Chondrocyte (in vitro differentiated cells): ENCODE measurements at places on chromosomes 4 and X. TPM values are rescaled to one million over a fixed set of nuclear protein-coding genes. Genes with fewer than 3 reads are reported as not detected.
A peak's percentile ranks its signal among the peaks of the same experiment; 100 is the strongest.

DNA sequence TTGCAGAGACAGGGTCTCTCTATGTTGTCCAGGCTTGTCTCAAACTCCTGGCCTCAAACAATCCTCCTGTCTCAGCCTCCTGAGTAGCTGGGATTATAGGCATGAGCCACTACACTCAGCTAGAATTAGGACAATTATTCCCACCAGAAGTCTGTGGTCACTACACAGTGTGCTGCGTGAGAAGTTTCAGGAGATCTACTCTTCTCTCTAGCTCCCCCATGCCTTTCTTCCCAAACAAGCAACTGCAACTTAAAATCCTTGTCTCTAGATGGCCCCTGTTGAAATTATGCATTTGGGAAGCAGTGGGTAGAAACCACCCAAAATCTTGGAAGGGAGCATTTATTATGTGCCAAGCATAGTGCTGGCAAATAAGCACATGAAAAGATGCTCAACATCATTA lies 21.1 kb upstream of the MAP7D3 start:
- no peak for DNase-seq

DNA sequence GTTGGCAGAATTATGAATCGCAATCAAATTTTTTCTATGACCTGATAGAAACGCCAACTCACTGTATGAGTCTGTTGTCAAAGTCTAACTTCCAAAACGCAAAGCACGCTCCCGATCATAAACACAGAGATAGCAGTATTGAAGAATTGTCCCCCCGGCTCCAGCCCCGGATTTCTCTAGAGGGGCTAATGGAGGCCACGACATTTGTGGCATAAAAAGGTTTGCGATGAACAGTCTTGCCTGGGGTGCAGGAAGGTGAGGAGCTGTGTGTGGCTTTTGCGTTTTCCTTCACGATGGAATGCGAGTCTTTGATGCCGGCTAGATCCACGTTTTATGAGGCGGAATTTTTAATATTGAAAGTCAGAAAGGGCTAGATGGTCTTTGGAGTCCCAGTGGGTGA lies 183.0 kb downstream of the CRLF2 start:
- no peak for DNase-seq

GRCh38 chr4:5890063-5890727 lies 2.7 kb downstream of the CRMP1 start:
- DNase-seq: no peak

- DNase-seq: no peak
Measured at GRCh38 chr4:52099860-52100461, 48.9 kb downstream of the SPATA18 start.

GRCh38 chrX:120753413-120754251 lies 122.0 kb downstream of the CT47B1 start:
- DNase-seq: no peak

- DNase-seq: no peak
Measured at GRCh38 chr4:172650758-172651530, 517.7 kb upstream of the GALNT7 start.

DNA sequence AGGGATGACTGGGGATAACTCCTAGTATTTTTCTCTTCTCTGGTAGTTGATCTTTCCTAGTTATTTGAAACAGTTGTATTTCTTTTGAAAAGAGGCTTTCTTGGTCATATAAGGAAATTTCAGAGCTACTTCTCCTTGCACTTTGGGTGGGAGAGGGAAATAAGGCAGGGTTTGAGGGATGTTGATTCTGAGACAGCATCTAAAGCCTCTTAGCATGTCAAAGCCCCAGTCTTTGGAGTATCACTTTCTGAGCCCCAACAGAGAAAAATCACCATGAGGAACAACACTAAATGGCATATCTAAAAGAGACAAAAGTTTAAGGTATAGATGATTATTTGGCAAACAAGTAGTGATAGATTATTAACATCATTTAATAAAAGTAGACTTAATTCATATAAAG lies 688.1 kb downstream of the TRAM1L1 start:
- no peak for DNase-seq

DNA sequence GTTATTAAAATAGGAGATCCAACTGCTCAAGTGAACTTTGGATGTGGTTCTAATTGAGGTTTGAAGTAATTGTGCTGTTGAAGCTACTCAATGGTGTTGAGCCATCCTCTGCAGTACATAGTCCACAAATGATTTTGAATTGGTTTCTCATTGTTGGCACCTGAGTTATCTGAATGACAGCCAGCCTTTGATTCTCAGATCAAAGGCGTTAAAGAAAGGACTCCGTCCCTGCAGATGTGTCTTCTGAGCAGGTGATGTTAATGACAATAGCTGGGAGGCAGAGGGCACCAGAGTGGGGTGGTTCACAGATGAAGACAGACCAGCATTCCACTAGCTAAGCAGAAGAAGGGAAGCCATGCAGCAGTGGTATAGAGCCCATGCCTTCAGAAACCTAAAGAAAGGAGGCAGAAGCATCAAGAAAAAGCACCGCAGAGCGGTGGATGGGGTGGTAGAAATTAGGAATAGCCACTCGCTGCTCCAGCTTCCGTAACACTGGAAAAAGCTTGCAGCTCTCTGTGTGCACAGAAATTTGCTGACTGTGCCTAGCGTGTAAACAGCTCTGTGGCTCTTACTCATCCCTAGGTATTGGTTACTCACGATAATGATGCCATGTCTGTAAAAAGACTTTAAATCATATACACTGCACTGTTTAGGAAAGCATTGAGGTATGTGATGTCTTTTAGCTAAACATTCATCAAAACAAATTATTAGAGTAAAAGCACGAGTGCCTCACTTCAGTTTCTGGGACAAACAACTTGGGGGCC lies 79.2 kb upstream of the CLCN4 start:
- no peak for DNase-seq

GRCh38 chr4:118265312-118266144 lies 87.3 kb downstream of the PRSS12 start:
- DNase-seq: no peak

- DNase-seq: no peak
Measured at GRCh38 chr4:75848891-75849290, 53.4 kb downstream of the PPEF2 start.

DNA sequence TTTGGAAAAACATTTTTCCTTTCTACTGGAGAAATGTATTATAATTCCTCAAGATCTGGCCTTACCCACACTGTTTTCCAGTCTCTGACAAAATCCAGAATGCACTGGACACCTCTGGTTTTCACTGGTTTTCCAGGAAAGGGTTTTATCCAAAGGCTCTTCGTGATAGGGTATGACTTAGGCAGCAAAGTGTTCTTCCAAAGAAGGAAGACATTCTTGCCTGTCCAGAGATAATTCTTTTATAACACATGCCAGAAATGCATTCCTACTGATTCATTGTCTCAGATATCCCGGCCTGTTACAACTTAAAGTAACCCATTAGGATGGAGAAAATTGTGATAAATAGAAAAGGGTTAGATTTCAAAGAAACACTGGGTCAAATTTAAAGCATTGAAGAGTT lies 2343.1 kb downstream of the PCDH7 start:
- no peak for DNase-seq

DNA sequence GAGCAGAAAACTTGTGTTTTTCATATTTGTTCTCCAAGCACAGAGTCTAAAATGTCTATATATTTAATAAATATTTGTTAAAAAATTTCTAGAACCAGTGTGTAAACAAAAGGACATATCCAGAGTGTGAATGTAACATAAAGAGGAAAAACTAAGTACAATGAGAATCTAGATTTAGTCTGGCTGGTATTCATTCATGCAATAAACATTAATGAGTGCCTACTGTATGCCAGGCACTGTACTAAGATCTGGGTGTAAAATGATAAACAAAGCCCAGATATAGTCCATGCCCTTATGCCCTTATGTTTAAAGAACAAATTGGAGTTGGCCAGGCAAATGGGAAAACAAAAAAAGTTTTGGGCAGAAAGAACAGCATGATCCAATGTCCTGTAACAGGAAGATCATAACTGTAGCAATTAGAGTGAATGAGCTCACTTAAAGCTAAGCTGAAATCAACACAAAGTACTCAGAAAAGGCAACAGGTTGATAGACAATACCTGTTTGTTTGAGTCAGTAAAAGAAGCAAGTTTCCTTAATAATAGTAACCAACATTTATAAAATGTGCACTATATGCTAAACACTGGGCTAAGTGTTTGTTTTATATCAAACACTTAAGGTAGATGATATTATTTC lies 1.3 kb upstream of the TMLHE start:
- no peak for DNase-seq

GRCh38 chrX:103187953-103188475 lies 26.9 kb upstream of the BEX4 start:
- DNase-seq: no peak

DNA sequence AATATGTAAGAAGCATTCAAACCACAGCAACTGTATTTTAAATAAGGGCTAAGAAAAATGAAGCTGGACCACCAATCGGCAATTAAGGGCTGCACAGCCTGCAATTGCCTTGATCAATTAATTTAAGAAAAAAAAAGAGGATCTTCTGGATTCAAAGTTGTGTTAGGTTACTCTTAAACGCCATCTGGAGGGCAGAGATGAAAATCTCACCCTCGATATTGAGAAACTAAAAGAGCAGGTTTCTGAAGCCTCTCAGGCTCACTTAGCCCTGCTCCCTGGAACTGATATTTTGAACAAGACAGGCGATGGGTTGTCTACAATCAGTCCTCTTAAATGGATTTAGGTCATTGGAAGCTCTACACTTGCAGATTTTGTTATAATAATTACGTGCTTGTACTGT lies 579.4 kb downstream of the GRXCR1 start:
- DNase-seq: no peak

- no peak for DNase-seq
Measured at GRCh38 chrX:14618177-14618965, 89.0 kb downstream of the GLRA2 start.

DNA sequence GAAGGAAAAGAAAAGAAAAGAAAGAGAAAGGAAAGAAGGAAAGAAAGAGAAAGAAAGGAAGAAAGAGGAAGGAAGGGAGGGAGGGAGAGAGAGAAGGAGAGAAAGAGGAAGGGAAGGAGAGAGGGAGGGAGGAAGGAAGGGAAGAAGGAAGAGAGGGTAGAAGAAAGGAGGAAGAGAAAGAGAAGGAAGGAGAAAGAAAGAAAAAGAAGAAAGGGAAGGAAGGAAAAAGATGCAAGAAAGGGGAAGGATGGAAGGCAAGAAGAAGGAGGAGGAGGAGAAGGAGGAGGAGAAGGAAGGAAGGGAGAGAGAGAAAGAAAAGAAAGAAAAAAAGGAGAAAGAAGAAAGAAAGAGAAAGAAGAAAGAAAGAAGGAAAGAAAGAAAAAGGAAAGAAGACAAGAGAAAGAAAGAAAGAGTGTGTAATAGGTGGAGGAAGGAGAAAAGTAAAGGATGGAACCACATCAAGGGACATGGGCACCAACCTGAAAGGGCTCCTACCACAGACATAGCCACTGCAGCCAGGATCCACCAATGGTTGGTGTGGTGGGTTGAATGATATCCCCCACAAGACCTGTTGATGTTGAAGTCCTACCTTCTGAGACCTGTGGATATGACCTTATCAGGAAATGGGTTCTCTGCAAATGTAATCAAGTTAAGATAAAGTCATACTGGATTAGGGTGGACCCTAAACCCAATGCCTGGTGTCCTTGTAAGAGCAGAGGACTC lies 80.2 kb downstream of the RELL1 start:
- DNase-seq: no peak

DNA sequence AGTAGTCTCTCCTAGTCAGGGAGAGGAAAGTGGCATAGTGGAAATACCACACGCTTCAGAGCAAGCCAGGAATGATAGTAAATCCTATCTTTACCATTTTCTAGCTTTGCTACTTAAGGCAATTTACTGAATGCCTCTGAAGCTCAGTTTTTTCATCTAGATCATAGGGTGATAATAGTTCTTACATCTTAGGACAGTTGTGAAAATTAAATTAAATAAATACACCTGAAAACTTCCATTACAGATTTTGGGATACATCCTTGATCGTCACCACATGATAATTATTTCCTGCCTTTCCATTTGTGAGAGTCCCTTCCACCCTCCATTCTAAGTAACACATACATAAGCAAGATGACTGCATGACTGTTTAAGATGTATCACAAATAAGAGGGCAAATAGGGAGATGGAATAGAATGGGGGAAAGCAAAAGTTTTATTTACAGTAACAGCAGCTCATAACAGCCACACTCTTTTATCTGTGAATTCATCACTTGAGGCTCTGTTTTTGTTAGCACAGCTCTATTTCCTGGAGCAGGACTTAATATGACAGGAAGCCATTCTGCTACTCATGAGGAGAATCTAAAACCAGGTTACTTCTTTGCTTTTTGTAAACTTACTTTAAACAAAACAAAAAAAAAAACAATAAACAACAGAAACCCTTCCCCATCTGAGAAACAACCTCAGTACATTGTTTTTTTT lies 13.4 kb downstream of the P2RY10 start:
- DNase-seq: no peak

GRCh38 chrX:31243804-31244203 lies 172.0 kb upstream of the FTHL17 start:
- DNase-seq: no peak

GRCh38 chr4:4792466-4792865 lies 67.0 kb upstream of the MSX1 start:
- DNase-seq: no peak

- DNase-seq: peak; percentile 73
Measured at GRCh38 chrX:153885208-153885787, 675 bp downstream of the L1CAM start.

DNA sequence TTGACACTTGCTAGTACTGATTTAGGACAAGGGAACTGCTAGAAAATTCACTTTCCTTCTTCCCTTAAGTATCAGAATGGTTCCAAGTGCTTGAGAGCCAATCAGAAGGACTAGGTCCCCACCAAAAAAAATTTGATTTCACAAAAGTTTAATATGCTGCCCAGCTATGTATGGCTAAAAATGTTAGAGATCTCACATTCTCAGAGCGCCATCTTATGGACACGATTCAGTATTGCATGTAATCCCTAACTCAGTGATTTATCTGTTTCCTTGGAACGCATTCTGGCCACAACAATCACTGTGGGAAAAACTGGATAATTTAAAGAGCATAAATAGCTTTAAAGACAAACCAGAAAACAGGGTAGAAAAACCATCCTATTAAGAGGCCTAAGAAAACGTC lies 255.1 kb upstream of the GPC4 start:
- DNase-seq: no peak

- DNase-seq: no peak
Measured at GRCh38 chrX:16185725-16186136, 18.4 kb downstream of the MAGEB17 start.

GRCh38 chr4:76690906-76691275 lies 207.1 kb downstream of the SOWAHB start:
- no peak for DNase-seq

CLCN4 gene
- total RNA-seq: 2.2 to 4.2 TPM (median 4.2 TPM) in 3 replicates

DSPP gene
- not detected in 3 replicates for total RNA-seq

ARSJ gene
- total RNA-seq: 38.8 to 80.9 TPM (median 77.7 TPM) in 3 replicates

ZXDA gene
- not detected in 3 replicates for total RNA-seq

HS3ST1 gene
- not detected in 3 replicates for total RNA-seq

RP2 gene
- 18.4 to 18.8 TPM (median 18.6 TPM) in 3 replicates for total RNA-seq

CENPE gene
- total RNA-seq: 4.3 to 10.6 TPM (median 8.2 TPM) in 3 replicates

CFAP99 gene
- total RNA-seq: not detected in 3 replicates

GPR82 gene
- total RNA-seq: not detected in 3 replicates

SSX3 gene
- not detected in 3 replicates for total RNA-seq

CSAG3 gene
- total RNA-seq: not detected in 3 replicates

GAB3 gene
- 2.0 to 2.4 TPM (median 2.2 TPM) in 3 replicates for total RNA-seq

TRIML2 gene
- 1.1 to 2.8 TPM (median 1.6 TPM) in 3 replicates for total RNA-seq

PWWP3B gene
- 1.1 to 2.1 TPM (median 1.1 TPM) in 3 replicates for total RNA-seq

GPM6B gene
- 6.4 to 31.7 TPM (median 28.8 TPM) in 3 replicates for total RNA-seq
